ENCODE measurements at places on chromosomes 6 and 20.

GRCh38 chr6:43376551-43376981 is 7.1 kb upstream of the ZNF318 start:
- no peak for DNase-seq

GRCh38 chr20:17611540-17612286 is 41.8 kb downstream of the DSTN start:
- no peak for DNase-seq

DNA sequence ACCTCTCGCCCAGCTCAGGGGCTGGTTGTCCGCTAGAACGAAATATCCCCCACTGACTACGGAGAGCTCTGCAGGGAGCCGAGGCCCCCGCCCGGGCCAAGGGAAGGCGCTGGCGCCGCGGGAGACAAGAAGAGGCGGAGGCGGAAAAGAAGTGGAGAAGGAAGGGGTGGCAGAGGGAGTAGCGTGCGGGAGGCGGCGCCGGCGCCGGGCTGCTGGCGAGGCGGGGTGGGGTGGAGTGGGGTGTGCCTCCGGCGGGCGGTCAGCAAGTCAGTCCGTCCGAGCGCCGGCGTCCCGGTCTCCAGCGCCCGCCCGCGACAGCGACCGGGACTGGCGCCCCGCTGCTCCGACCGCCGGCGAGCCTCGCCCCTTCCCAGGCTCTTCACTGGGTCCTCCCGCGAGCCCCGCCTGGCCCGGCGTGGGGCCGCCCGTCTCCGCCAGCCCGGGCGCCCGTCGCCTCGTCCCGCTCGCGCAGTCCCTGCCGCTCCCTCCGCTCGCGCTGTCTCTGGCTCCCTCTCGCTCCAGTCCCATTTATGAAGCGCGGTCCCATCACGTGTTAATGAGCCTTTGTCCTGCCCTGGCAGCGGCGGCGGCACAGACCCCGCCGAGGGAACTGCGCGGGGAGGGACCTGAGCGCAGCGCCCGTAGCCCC is at the start of gene CNR1:
Gene CNR1, minus strand, starts transcription at position 504 of the 649 bp plus-strand sequence. CDS start 21,073 bp downstream, outside the sequence.
- DNase-seq: peak; percentile 0

DNA sequence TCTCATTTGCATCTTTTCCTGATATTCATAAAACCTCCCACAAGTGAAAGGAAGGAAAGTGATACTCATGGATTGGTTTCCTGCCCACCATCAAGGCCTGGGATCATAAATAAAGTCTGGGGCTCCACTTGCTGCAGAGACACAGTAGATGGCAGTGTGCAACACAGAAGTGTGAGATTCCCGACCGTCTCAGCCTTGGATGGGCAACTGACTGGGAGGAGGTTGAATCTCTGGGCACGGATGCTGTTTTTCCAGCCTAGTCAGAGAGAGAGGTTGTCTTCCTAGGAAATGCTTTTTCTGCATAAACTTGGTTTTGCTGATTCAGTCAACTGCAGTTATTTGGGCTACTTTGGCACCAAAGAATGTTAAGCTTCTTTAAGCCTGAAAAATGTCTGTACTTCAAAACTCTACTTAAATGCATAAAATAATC is 9.9 kb upstream of the RFPL4B start:
- DNase-seq: peak; percentile 67

DNA sequence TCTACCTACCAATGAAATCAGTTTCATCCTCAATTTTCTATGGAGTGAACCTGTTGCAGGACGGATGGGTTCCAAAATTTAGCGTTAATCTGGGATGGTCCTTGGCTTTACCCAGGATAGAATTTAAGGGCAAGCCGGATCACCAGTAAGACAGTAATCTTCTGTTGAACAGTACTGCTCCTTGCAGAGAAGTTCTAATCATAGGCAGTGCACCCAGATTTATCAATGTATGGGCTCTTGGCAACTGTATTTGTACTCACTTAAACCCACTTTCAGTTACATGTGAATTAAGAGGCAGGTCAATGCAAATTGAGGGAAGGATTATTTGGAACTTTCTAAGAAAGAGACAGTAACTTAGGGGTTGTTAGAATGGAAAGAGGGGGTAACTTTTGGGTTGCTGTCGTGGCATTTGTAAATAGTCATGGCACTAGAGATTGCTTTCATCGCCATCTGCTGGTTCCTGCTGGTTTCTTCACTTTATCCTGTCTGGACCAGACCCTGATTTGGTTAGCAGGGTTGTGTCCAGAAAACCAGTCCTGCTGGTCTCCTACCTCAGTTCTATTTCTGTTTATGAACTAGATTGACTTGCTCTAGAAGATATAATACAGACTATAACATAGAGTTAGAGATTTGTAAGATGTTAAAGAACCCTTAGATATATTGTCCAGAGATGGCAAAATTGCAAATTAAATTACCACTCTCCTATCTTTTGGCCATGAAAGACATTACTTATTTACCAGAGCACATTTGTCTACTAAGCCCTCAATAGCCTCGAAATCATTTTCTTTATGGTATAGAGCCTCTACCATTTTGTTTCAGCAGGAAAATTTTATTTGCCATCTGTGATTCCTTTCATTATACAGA is 646.3 kb downstream of the UTRN start:
- no peak for DNase-seq

GRCh38 chr6:45652416-45652815 is 274.7 kb upstream of the SUPT3H start:
- no peak for DNase-seq

DNA sequence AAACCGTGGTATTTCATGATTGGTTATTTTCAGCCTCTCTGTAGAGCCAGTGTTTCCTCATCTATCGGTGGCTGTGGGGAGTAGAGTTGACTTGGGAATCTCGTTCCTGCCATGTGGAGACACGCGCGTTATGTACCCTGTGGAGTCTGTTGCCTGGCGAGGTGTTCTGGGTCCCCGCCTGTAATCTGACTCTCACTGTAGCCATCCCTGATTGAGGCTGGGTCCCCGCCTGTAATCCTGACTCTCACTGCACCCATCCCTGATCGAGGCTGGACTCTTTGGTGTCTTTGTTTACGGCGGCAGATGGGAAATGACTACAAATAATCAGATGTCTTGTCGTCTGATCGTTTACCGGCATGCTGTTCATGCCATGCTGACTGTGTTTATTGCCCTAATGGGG is 153.9 kb downstream of the DTNBP1 start:
- no peak for DNase-seq

DNA sequence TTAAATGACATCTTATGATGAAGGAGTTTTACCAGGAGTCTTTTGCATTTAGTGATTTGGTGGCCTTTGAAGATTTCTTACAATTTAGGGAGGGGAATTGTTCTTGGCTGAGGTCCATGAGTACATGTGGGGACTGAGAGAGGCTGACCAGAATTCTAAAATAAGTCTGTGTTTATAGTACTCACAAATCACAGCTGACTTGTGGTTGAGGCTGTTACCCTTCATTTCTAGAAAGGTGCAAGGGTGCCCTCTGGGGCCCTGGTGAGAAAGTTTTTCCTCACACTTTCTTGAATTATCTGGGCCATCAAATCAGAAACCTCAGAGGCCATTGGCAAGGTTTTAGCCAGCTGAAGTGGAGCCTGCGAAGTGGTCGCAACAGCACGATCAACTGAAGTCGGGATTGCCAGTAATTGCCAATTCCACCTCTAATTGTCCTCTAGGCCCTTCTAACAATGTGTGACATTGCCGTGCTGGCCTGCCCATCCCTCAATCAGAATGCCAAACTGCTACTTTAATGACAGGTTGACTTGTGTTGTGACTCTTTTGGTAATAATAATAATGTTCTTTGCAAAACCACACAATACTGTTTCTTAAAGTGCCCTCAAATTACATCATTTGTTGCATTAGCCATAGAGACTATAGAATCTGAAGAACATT is 221.6 kb downstream of the OGFRL1 start:
- peak; percentile 44 for DNase-seq

DNA sequence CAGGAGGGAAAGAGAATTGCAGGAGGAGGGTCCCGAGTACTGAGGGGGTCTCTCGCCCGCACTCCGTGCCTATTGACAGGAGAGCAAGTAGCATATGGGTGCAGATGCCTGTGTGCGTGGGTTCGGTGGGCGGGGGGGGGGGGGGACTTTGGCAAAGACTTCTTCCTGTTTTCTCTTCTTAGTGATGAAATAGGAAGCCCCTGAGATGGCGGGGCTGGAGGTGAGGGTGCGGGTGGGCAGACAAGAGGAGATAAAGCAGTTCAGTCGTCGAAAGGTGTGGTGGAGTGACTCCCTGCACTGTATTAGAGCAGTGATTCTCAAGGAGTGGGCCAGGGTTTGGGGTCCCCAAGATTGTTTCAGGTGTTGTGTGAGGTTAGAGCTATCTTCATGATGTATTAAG is 3.7 kb downstream of the NAA20 start:
- DNase-seq: no peak

DNA sequence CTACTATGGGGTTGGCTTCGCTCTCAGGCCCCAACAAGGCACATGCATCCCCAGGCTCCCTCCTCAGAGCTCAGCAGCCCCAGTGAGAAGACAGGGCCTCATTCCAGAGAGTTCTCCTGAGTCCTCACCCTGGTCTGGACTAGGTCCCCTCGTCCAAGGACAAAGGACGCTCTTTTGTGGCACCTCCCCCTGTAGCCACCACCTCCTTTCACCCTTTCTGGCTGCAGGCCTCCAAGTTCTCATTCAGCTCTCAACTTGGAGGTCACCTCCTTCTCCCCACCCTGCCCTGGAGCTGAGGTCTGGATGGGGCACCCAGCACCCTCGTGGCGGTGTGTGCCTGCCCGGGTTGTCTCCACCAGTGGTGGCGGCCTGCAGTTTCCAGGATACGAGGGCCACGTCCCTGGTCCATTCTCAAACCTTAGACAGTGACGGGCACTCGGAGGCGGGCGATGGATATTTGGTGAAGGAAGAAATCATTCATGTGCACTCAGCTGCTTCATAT is 2.5 kb downstream of the UNC93A start:
- no peak for DNase-seq

DNA sequence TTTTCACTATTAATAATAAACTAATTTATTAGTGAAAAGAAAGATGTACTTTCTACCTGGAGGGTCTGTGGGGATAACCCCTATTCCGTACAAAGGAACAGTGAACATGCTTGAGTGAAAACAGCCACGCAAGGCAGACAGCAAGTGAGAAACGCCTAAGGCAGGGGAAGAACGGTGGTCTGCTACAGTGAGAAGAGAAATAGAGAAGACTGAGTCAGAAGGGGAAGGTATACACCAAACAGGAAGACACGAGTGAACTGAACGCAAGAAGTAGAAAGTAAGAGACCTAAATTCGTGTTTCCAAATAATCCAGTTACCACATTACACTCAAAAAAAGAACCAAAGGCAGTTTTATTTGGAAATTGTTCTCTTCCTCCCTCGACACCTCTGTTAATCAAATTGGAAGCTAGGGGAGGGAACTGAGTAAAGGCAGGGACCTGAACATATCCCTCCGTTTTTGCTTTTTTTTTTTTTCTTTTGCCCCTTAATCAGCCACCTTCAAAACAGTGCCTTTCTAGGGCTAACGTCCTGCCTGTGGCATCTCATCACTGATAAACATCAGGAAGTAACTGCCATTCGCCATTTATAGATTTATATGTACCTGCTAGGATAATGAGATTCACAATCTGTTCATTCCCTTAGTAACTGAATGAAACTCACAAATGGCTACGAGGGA is 48.9 kb downstream of the ATXN1 start:
- DNase-seq: no peak

DNA sequence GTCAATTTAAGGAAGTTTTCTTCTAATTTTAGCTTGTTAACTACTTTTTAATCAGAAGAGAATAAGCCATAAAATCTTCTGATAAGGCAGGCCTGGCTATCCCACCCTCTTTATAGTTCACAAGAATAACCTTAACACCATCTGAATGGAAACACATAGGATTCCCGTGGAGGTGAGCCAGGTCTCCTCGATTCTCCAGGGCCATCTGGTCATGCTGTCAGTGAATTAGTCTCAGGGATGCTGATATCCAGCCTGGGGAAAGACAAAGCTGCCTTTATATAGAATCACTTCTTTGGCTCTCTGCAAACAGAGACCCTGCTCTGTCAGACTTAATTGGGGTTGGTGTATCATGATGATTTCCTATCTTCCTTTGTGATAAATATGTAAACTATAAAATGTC is 30.1 kb upstream of the TAGAP start:
- no peak for DNase-seq

DNA sequence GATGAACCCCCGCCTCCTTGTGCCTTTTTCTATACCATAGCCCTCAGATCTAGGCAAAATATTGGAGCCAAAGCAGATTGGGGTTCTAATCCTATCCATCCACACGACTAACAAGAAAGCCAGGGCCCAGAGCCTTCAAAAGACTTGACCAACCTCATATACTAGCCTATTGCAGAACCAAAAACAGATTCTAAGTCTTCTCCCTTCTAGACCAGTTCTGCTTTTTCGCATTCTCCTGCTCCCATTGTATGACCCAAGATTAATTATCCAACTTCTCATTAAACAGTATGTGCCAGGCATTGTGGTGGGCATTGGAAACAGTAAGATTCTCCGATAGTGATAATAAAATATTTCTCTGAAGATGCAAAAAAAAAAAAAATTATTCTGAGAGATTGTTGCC is 113.7 kb upstream of the JARID2 start:
- no peak for DNase-seq

DNA sequence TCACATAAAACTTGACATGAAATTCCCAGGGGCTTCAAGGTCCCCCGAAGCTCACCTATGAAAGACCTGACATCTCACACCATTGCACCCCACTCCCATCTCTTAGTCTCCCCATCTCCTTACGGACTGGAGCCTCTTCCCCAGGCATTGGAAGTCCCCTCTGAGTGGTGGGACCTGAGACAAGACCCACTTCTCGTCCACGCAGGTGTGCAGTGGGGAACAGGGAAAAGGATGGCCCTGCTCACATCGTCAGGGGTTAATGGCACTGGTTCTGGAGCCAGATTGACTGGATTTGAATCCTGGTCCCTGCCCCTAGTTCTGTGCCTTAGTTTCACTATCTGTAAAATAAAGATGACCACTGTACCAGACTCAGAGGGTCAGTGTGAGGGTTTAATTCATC is 15.5 kb downstream of the ADGRF1 start:
- no peak for DNase-seq

GRCh38 chr20:10553326-10553984 is 118.3 kb downstream of the SLX4IP start:
- DNase-seq: no peak

- DNase-seq: no peak
Measured at GRCh38 chr6:63352544-63353285, 32.9 kb upstream of the LGSN start.

- DNase-seq: no peak
Measured at GRCh38 chr6:88298066-88298845, 132.1 kb upstream of the CNR1 start.

DNA sequence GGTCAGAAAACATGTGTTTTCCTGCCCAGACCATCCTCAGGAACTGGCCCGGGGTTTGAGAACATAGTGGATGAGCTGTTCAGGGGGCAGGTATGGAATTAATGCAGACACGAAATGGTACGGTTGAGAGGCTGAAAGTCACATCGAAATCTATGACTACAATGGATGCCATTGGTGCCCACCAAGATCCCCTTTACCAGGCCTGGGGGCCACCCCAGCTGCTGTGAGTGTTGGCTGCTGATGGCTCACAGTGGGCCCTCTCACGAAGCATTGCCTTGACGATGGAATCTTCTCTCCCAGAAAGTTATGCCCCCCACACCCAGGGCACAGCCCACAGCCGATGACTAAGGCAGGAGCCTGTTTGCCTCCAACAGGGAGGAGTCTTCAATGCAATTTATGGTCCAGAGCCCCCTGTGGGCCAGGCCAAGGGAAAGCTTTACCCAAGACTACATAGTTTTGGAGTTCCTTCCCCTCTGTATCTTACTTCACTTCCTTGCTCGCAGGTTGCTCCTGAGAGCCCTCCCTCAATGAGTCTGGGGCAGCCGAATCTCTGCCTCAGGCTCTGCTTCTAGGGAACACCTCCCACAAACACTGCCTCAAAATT is 92.6 kb downstream of the BFSP1 start:
- no peak for DNase-seq

All from AG09319 (cell line).